ENCODE measurements at places on chromosomes 11 and 22. TPM values are rescaled to one million over a fixed set of nuclear protein-coding genes. Genes with fewer than 3 reads are reported as not detected.

SOX6 gene
- polyA plus RNA-seq: 44.1 TPM

TIGD3 gene
- 2.1 TPM for polyA plus RNA-seq

TSPAN32 gene
- polyA plus RNA-seq: 77.1 TPM

KIRREL3 gene
- 0.96 TPM for polyA plus RNA-seq

PRRG4 gene
- 9.3 TPM for polyA plus RNA-seq

FJX1 gene
- polyA plus RNA-seq: 3.5 TPM

ABTB2 gene
- polyA plus RNA-seq: 1.3 TPM

TMPRSS6 gene
- polyA plus RNA-seq: 3.8 TPM

RFPL2 gene
- polyA plus RNA-seq: 0.21 TPM

RAPSN gene
- 0.64 TPM for polyA plus RNA-seq

SEC14L2 gene
- polyA plus RNA-seq: 27.5 TPM

DNA sequence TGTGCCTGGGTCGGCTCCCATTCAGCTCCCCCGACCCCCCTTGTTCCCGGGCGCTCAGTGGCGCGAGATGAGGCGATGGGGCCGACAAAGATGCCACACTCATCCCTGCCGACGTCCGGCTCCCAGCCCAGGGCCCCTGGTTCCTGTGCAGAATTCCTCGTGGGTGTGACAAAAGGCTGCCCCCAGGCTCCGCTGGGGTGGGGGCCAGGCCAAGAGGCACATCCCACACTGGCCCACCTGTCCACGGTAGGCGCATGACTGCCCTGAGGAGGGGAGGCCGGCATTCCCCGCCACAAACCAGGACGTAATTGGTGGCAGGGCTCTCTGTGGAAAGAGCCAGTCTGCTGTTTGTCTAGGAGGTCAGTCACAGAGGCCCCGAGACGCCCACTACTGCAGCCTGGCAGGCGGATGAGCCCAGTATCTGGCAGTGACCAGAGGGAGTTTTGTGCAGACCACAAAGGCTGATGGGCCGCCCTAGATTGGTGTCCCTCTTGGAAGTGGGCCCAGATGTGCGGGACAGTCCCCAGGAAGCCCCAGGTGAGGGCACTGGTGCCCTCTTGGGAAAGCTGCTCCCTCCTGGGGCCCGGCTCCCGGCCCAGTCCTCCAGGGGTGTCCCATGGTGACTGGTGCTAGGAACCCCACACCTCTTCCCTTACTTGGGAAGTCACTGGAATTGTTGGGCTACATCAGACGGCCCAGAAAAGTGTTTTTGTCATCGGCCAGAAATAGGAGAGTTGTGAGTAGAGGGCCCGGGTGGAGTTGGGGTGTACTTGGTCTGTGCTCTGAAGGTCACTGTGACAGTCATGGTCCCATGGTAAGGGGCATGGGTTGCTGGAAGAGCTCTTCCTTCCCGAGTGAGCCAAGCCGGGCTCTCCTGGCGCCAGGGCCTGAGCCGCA lies 5.8 kb downstream of the CCND1 start:
- H3K4me3 ChIP-seq: no peak overlapping the region
- H3K27me3 ChIP-seq: peaks cover 4% of the 10 kb centered on the region
- no peak overlapping the region for H3K27ac ChIP-seq
- DNase-seq: no peak
- H3K4me1 ChIP-seq: peaks cover 16% of the 10 kb centered on the region
- peaks cover 75% of the 10 kb centered on the region for H3K36me3 ChIP-seq

DNA sequence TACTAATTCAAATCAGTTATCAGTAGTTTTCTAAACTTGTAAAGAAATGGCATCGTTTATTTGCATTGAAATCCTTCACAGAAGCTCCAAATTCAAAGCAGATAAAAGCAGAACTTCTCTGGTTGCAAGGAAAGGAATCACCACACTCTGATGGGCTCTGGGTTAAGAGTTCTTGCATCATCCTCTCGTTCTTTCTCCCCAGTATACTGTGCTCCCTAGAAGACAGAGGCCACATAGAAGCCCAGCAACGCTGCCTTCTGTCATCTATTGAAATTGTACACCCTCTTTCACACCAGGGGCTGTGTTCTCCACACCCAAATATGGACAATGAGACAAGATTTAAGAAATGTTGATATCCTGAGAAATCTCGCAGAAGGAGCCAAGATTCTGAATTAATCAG lies 29.3 kb downstream of the FAT3 start:
- no peak for DNase-seq
- H3K27me3 ChIP-seq: no peaks in the 10 kb centered on the region
- H3K36me3 ChIP-seq: no peaks in the 10 kb centered on the region
- no peak overlapping the region for H3K4me3 ChIP-seq
- H3K27ac ChIP-seq: no peak overlapping the region

GRCh38 chr11:10476927-10477689 lies 22.0 kb downstream of the AMPD3 start:
- H3K4me1 ChIP-seq: no peaks in the 10 kb centered on the region
- H3K27ac ChIP-seq: no peak overlapping the region
- no peak overlapping the region for H3K4me3 ChIP-seq

DNA sequence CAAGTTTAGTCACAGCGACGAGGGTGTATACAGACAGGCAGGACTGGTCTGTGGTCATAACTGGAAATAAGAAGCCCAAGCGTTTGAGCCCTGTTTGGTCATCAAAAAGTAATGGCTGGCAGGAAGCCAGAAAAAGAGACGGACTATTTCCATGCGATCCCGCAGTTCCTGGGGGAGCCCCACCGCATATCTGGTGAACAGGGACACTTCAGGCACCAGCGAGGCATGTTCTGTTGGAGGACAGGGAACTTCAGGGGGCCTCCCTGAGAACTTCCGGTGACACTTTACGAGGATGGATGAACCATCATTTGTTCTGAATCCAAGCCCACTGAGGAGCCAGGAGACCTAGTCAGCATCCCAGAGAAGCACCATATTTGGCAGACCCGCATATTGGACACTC lies 29.7 kb upstream of the TRIM29 start:
- no peaks in the 10 kb centered on the region for H3K36me3 ChIP-seq
- no peak overlapping the region for H3K4me3 ChIP-seq
- H3K27ac ChIP-seq: no peak overlapping the region
- peaks cover 22% of the 10 kb centered on the region for H3K4me1 ChIP-seq
- H3K27me3 ChIP-seq: peaks cover 40% of the 10 kb centered on the region
- no peak for DNase-seq

- DNase-seq: no peak
- no peaks in the 10 kb centered on the region for H3K4me1 ChIP-seq
- no peaks in the 10 kb centered on the region for H3K36me3 ChIP-seq
Measured at GRCh38 chr11:79742176-79742575, 301.3 kb upstream of the TENM4 start.

DNA sequence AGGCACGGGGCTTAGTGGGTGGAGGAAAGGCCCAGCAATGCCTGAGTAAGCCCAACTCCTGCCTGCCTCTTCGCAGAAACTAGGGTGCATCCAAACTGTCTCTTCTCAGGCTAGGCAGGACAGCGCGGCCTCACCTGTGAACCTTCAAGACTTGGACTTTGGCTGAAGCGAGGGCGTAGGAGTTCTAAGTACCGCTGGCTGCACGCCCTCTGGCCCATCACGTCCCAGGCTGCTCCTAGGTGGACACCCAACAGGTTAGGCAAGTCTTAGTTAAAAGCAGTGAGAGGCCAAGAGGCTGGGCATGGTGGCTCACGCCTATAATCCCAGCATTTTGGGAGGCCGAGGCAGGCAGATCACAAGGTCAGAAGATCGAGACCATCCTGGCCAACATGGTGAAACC lies 1.8 kb upstream of the DDB2 start:
- DNase-seq: peak; percentile 51
- H3K4me3 ChIP-seq: no peak overlapping the region
- H3K27me3 ChIP-seq: no peaks in the 10 kb centered on the region
- H3K36me3 ChIP-seq: no peaks in the 10 kb centered on the region
- H3K4me1 ChIP-seq: peaks cover 17% of the 10 kb centered on the region

DNA sequence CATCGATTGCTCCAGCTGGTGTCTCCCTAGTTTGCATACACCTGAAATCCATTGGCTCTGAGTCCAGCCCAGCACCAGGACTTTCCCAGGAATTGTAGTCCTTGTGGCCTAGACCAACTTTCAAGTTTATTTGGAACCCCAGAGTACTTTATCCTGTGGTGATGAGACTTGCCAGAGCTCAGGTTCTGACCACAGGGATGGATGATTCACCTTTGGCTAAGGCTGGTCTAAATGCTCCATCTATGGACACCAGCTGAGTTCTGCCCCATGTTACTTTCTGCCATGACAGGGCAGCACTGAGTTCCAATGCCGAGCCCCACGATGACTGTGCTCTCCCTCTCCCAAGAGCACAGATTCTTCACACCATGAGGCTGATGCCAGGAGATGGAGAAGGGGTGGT lies 17.3 kb upstream of the INSC start:
- no peaks in the 10 kb centered on the region for H3K4me1 ChIP-seq
- no peak overlapping the region for H3K4me3 ChIP-seq
- no peaks in the 10 kb centered on the region for H3K27me3 ChIP-seq
- H3K36me3 ChIP-seq: no peaks in the 10 kb centered on the region
- no peak overlapping the region for H3K27ac ChIP-seq

DNA sequence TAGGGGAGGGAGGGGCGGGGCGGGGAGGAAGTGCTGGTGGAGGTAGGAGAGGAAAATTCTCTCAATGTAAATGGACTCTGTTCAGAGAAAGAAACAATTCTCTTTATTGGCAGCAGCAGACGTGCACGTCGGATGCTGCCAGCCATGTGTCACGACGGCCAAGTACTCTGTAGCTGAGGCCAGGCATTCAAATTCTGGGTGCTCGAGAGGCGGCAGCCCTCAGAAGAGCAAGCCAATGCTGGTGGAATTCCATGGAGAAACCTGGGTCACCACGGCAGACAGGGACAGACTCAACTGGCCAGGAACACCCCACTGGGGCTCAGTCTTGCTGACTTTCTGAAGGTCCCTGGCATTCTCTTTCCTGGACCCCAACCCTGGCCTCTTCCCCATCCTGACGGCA lies 90.8 kb downstream of the ABTB2 start:
- DNase-seq: no peak
- H3K27ac ChIP-seq: no peak overlapping the region
- no peak overlapping the region for H3K4me3 ChIP-seq

DNA sequence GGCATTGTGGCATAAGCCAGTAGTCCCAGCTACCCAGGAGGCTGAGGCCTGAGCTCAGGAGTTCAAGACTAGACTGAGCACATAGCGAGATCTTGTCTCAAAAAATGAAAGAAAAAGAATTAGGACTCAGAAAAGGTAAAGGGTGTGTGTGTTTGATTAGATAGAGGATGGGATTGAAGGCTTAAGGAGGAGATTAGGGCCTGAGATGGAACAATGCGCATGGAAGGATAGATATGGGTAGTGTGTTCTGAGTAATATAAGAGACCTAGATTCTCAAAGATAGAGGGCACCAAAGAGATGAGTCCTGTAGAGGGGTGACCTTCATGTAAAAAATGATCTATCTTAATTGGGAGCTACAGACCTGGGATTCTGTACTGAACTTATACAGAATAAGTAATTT lies 17.3 kb upstream of the RAB30 start:
- H3K36me3 ChIP-seq: no peaks in the 10 kb centered on the region
- DNase-seq: no peak
- H3K4me1 ChIP-seq: peaks cover 12% of the 10 kb centered on the region
- H3K4me3 ChIP-seq: no peak overlapping the region
- no peaks in the 10 kb centered on the region for H3K27me3 ChIP-seq

- peaks cover 34% of the 10 kb centered on the region for H3K4me1 ChIP-seq
- H3K36me3 ChIP-seq: peaks cover 27% of the 10 kb centered on the region
- H3K27ac ChIP-seq: peak overlapping the region; percentile 75
- H3K4me3 ChIP-seq: peak overlapping the region; percentile 34
- H3K27me3 ChIP-seq: no peaks in the 10 kb centered on the region
Measured at GRCh38 chr22:26479792-26480610, 3.6 kb downstream of the HPS4 start.

GRCh38 chr11:10441652-10442503 lies 13.2 kb upstream of the AMPD3 start:
- H3K27ac ChIP-seq: no peak overlapping the region
- no peaks in the 10 kb centered on the region for H3K36me3 ChIP-seq

DNA sequence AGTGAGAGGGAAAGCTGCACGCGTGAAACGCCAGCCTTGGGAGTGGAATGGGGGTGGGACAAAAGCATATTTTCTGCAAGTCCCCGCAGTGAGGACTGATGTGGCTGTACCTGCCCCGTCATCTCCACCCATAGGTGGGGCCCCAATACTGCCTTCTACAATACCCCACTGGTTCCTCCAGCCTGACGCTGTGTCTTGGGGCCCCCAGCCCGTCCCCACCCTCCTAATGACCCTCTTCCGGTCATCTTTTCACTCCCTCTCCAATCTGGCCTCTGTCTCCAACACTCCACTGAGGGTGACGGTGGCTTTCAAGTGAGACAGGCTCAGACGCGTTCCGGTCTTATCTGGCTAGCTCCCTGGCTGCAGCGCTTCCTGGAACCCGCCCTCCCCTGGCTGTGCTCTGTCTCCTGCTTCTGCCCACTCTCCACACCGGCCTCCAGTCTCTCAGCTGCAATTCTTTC lies 104.2 kb downstream of the MICAL3 start:
- H3K4me3 ChIP-seq: peak overlapping the region; percentile 2
- DNase-seq: peak; percentile 78
- no peaks in the 10 kb centered on the region for H3K36me3 ChIP-seq

DNA sequence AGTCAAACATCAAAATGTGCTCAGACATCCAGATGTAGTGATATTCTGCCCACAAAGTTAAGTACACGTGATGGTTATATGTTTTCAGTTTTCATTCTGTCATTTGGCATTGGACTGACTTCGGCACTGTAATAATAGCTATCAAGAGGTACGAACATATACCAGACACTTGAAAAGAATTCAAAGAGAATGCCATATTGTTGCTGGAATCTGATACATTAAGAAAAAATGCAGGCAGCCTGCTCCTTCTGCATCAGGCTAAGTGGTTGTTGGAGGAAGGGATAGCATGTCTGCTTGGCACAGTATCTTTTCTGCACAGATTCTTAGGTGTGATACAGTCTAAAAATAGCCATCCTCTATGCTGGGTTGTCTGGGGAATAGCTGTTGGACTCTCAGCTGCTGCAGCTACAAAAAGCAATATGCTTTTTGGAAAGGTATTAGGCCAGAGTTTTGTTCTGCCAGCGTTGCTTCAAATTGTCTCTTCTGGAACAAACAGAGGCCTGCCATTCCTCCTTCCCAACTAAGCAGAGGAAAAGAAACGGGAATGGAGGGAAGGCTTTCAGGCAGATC lies 892.6 kb downstream of the TBC1D22A start:
- H3K36me3 ChIP-seq: no peaks in the 10 kb centered on the region
- no peaks in the 10 kb centered on the region for H3K4me1 ChIP-seq
- H3K27ac ChIP-seq: no peak overlapping the region

DNA sequence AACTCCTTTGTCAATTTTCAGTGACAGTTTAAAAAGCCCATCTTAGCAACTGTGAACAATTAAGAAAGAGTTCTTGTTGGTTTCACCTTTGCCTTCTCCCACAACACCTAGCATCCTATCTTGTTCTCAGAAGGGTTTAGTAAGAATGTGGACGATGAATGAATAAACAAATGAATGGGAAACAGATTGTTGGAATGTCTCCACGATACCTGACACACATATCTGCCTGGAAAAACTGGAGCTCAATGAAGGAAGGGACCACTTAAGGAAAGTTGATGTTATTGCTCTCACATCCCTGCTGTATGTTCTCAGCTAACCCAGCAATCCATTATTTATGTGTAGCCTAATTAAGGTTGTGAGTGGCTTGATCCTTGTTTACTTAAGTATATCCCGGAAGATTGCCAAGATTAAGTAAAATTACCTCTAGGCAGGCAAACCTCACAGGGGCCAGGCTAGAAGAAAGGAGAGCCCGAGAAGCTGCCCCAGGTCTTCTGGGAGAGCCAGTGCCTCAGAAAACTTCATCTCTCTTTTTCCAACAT lies 286.4 kb downstream of the NXPE2 start:
- no peaks in the 10 kb centered on the region for H3K4me1 ChIP-seq
- no peak for DNase-seq
- H3K36me3 ChIP-seq: no peaks in the 10 kb centered on the region

All from large intestine (tissue), 12 donors.